ENCODE measurements at places on chromosomes 1 and 21.

DNA sequence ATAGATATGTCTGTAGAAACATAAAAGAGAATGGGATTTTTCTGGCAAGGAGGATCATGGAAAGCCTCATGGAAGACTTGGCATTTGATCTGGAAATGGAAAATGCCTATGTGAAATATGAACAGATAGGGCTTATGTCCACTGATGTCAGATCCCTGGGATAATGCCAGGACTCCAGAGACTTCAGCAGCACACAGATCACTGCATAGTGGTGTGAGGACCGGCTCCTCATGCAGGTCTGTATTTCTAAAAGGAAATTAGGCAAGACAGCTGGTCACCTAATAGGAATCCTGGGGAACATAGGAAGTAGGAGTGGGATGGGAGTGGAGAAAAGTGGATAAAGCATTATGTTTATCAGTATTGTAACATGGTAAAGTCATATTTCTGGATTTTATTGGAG lies 56.8 kb upstream of the IPO9 start:
- DNase-seq: no peak

DNA sequence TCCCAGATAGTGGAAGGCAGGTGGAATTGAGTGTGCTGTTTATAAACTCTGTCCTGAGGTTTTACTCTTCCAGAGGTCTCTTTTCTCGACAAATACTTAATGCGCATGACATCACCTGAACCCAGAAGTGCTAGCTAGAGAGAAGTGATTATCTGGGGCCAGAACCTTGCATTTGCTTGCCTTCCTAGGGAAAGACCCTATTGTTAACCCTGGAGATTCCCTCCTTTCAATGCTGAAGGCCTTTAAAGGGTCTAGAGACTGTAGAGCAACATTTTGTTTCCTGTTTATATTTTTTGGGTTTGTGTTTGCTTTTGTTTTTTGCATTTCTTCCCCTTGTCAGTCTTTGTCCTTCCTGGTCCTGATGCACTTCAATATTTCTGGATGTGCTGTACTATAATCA lies 36.2 kb downstream of the ATP2B4 start:
- no peak for DNase-seq

DNA sequence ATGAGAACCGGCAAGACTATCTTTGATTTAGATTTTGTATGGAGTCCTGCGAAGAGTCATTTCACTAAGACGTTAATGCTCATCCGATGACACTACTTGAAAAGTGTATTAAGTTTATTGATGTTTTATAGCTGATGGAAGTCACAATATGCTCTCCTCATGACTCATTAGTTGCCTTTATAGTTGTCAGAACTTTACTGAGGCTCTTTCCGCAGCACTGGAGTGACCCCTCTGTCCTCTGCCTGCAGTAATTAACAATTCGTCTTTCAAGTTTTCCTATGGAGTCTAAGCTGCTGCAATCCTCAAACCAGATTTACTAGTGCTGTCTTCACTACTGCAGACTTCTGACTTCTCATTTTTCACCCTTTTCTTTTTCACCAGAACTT lies 853 bp downstream of the USP16 start:
- DNase-seq: no peak

GRCh38 chr1:235073331-235073967 lies 55.2 kb downstream of the TOMM20 start:
- no peak for DNase-seq
